CD4-positive, alpha-beta T cell (primary cell): ENCODE measurements at places on chromosomes 3 and 15.

GRCh38 chr3:107432646-107433045, 55.4 kb downstream of the CCDC54 start:
- no peak for DNase-seq

DNA sequence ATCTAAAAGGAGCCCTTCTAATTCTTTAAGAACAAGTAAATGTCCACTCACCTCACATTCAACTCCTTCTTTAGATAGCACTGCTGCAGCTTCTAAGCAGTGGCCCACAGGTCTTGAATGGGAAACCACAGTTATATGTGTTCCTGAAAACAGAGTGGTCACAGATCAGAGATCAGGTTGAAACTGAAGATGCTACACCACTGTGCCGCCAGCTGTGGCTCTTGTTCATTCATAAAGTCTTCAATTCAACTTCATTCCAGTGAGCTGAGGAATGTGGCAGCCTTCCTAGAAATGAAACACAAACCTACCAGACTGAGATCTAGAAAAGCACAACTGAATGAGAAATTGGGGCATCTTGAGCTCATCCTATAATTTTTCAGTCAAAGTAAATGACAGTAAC, 4.0 kb downstream of the PDHB start:
- no peak for DNase-seq

GRCh38 chr3:148629006-148629405, 68.7 kb upstream of the AGTR1 start:
- DNase-seq = no peak

GRCh38 chr15:65431731-65432130, 9.0 kb upstream of the IGDCC4 start:
- no peak for DNase-seq

GRCh38 chr15:27674826-27675225, 424.3 kb downstream of the OCA2 start:
- DNase-seq = no peak

DNA sequence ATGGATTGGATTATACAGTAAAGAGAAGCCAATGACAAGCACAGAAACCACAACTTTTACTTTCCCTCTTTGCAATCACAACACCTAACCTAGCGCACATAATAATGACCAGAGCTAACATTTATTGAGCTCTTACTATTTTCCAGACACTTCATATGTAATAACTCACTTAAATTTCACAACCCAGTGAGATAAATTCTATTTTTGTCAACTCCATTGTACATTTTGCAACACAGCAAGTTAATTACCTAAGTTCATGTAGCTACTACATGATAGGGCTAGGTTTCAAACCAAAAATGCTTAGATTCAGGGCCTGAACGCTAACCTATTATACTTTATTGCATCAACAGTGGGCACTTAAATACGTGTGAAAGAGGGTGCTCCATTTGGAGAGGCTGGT, 89.5 kb downstream of the GADL1 start:
- DNase-seq = no peak

DNA sequence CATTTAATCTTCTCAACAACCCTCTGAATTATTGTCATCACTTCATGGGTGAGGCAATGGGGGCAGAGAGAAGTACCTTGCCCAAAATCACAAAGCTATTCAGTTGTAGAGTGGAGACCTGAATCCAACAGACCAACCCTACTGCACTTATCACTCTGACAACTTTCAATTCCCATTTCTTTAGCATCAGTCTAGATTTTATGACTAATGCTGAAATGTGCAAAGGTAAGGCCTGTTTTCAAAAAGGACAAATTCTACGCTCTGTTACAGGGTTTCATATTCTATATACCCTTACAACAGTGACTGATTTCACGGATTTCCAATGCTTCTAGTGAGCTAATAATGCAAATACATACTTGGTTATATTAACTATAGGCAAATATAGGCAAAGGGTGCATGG, 286.0 kb downstream of the ADAMTS17 start:
- no peak for DNase-seq

GRCh38 chr3:52524258-52524751, 9.4 kb downstream of the NT5DC2 start:
- DNase-seq = no peak

GRCh38 chr15:50046159-50046558, 72.9 kb downstream of the ATP8B4 start:
- no peak for DNase-seq

GRCh38 chr3:143648708-143649107, 199.6 kb downstream of the SLC9A9 start:
- DNase-seq = no peak

DNA sequence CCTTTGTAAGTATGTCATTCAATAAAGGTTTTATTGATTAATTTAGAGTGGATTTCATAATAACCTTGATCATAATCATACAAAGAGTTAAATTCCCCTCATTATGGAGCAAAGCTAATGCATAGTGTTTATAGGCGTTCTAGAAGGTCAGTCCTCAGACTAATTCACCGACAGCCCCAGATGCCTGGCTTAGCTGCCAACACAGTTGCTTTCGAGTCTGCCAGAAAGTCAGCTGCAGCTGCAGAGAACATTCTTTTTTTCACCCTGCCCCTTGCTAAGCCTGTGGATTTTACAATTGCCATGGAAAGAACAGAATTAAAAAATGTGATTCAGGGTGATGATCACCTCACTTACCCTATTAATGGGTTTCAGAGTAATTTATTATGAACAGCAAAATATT, 21.2 kb downstream of the CADM2 start:
- no peak for DNase-seq

DNA sequence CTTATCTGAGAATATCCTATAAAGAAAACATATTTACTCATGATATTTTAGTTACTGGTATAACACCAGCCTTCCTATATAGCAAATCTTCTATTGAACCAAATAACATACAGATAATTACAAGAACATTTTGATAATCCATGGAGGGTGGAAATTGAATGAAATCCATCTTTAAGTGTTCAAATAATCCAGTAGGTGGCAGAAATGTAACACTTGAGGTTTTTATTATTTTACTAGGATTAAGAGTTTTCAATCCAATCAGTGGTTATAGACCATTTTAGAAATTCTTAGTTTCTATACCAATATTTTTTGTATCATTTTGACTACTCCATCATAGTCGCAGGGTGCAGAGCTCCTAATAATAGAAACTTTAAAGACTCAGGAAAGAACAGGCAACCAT, 101.9 kb upstream of the KCNH8 start:
- no peak for DNase-seq

DNA sequence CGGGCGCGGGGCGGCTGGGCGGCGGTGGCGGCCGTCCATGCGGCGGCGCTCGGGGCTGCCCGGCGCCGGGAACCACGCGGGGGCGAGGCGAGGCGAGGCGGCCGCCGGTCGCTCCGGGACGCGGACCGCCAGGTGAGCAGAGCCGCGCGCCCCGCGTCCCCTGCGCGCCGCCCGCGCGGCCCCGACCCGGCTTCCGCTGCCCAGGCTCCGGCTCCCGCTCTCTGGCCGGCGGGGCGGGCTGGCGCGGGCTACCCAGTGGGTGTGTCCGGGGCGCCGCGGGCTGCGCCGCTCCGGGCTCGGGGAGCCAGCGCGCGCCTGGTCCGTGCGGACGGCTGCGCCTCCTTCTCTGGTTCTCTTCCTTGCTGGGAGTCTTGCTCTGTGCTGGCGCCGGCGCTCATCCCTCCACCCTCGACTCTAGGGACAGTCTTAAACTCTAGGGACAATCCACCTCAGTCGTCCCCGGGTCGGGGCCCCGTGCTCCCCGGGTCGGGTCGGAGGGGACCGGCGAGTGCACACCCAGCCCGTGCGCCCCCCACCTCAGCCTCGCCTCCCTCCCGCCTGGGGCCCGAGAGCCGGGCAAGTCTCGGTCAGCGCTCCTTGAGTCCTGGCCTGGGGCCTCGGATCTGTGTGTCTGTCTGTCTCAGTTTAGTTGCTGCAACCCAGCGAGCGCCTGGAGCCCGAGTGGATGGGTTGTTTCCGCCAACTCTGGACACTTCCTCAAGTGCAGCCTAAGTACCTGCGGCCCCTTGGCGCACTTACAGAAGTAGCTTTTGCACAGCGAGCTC, 488 bp downstream of the THSD4 start:
- DNase-seq = no peak

GRCh38 chr3:117919621-117920020, 1115.0 kb downstream of the IGSF11 start:
- DNase-seq = no peak

GRCh38 chr15:44195151-44195740, at the start of gene FRMD5:
TSS of gene FRMD5 (minus strand) at chr15:44195271.
- peak; percentile 89 for DNase-seq

- peak; percentile 44 for DNase-seq
These were observed 1.8 kb downstream of the SMAD3 start for GRCh38 chr15:67066959-67067853.

DNA sequence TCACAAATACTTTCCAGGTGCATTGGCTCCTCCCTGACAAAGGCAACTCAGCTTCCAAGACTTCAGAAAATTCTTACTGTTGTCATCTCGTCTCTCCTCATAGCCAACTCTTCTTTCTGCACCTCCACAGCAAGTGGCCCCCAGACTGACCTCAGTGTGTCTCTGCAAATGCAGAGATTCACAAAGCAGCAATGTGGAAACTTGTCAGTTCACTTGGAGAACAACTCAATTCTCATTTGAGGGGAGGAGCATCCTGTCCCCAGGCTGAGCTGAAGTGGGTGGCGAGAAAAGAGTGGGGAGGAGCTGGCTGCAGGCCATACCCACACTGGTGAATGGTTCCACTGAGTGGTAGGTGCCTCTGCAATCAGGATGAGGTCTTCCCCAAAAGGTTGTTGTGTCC, 248.7 kb upstream of the IL12A start:
- DNase-seq = no peak

- no peak for DNase-seq
These were observed 665.6 kb upstream of the UBE2E2 start for GRCh38 chr3:22537560-22537959.

GRCh38 chr15:85071061-85071460, 89.4 kb downstream of the PDE8A start:
- no peak for DNase-seq

- no peak for DNase-seq
These were observed 191.9 kb downstream of the STT3B start for GRCh38 chr3:31724651-31725050.

DNA sequence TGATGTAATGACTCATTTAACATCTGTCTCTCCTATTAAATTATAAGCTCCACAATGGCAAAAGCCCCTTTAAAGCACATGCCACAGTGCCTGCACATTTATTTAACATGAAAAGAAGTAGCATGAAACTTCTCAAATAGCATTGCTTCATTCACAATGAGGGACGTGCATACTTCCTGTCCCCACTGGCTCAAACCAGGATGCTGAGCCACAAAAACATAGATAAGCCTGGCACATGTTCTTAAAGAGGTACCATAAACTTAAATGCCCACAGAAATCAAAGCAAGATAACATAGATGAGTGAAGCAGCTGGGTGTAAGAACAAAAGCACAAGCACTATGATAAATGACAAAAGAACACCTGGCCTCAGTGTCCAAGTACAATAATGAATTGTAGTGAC, 3.8 kb downstream of the TP53BP1 start:
- DNase-seq = no peak

DNA sequence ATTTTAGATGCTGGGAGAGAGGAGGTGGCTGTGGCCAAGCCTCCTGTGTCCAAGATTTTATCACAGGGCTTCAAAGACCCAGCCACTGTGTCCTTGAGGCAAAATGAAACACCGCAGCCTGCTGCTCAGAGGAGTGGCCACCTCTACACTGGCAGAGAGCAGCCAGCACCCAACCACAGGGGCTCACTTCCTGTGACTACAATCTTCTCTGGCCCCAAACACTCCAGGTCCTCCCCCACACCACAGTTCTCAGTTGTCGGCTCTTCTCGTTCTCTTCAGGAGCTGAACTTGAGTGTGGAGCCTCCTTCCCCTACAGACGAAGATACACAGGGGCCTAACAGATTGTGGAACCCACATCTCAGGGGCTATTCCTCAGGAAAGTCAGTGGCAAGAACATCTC, 45.6 kb downstream of the CDAN1 start:
- no peak for DNase-seq

DNA sequence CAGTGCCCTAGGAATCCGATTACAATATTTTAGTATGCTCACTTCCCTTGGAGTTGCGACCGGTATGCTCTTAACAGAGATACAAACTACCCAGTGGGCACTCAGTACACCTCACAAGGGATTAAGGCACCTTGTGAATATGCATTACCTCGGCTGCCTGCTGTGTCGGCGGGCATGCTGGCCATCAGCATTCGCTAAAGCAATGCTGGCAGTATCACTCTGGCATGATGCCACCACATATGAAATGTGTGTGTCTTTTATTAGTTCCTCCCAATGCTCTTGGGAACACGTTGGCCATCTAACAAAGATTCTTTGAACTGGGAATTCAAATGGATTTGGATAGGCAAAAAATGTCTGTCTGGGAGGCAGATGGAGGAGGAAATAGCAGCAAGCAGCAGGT, 67.4 kb upstream of the FOXB1 start:
- no peak for DNase-seq

GRCh38 chr15:45729141-45729540, 94.3 kb downstream of the SQOR start:
- no peak for DNase-seq

DNA sequence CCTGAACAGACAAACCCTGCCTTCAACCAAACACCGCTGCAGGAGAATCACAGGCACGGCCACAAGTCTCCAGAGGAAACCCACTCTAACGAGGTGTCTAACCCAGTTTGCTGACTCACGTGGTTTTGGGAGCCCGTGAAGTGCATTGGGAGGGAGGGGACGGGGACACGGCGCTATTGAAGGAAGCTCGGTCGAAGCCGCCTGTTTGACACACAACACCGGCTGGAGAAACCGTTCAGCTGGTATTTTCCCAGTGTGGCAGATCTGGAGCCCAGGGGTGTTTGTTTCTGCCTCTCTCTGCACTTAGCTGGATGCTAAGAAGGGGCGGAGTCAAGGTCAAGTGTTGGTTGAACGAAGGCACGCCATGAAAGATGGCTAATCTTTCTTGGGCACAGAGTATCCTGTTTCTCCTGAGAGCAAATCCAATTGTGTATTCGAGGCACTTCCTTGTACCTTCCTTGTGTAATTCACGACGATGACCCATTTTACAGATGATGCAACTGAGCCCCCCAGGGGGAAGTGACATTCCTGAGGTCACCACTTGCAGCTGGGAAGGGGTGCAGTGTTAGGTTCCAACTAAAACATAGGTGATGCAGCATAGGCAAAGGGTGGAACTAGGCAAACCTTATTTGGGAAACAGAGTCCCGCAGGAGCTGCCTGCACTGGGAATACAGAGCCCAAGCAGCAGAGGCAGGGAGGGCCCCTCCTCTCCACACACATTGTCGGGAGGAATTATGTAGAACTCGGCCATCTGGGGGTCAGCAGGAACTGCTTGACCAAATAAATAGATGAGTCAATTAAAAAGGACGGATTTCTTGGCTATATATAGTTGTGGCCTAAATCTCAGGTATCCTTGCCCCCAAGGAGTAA, 22.5 kb downstream of the SLC6A6 start:
- DNase-seq = peak; percentile 68
